Omental fat pad (tissue), 4 donors: ENCODE measurements at places on chromosomes 7 and 10. TPM values are rescaled to one million over a fixed set of nuclear protein-coding genes. Genes with fewer than 3 reads are reported as not detected.

GRCh38 chr7:149071182-149071635 lies 19.3 kb downstream of the ZNF786 start:
- DNase-seq = no peak

DNA sequence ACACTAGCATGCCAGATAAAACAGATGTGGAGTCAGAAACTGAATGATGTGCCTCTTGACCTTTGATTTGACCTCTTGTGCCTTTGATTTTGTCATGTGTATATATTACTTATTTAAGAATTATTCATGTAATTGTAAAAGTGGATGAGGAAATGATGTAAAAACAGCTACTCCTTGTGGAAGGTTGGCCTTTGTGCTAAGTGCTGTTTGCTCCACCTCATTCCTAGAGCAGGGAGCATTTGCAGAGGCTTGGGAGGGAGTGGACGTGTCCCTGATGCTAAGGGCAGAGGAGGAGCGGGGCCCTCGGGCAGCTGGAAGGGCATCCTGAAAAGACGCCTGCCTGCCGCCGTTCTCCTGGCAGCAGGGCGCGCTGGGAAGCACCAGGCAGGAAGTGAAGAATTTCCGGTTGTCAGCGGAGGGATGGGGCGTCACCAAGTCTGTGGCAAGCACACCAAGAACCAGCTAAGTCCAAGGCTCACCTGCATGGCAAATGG lies 197.6 kb upstream of the ZNF32 start:
- no peak for DNase-seq

GRCh38 chr7:128361411-128362379 lies at the start of gene PRRT4:
Gene PRRT4, minus strand, starts transcription at chr7:128361690.
- DNase-seq = no peak

DNA sequence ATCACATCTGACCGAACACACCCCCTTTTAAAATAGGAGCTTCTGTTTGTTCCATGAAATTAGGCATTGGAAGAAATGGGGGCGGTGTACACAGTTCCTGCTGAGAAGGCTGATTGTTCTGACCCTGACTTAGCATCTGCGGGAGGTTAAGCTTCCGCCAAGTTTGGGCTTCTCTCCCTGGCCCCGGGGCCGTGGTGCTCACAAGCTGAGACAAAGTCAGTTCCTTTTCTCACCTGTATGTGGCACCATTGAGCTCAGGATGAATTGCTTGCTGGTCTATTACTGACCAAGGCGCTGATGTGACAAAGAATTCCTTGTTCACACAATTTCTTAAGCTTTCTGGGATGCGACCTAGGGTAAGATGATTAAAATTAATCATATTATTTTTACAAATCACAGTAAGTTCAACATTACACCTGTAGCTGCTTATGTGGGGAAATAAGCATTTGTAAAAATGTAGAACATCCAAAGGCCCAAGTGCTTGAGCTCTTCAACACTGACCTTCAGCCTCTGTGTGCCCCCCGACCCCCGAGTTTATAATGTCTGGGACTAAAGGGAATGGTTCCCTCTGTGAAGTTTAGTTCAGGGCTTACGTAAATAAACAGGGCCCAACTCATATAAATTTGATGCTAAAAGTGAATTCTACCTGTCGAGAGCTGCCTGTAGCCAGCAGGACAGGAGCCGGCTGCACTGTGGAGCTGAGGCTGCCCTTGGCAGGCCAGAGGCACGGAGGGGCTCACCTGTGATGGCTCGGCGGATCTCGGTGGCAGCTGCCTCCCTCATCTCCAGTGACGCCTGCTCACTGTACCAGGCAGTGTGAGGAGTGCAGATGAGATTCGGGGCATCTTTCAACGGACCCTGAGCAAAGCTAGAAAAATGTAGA lies 50.8 kb downstream of the ZRANB1 start:
- no peak for DNase-seq

GRCh38 chr7:80916770-80917741 lies 1.8 kb downstream of the SEMA3C start:
- no peak for DNase-seq

DNA sequence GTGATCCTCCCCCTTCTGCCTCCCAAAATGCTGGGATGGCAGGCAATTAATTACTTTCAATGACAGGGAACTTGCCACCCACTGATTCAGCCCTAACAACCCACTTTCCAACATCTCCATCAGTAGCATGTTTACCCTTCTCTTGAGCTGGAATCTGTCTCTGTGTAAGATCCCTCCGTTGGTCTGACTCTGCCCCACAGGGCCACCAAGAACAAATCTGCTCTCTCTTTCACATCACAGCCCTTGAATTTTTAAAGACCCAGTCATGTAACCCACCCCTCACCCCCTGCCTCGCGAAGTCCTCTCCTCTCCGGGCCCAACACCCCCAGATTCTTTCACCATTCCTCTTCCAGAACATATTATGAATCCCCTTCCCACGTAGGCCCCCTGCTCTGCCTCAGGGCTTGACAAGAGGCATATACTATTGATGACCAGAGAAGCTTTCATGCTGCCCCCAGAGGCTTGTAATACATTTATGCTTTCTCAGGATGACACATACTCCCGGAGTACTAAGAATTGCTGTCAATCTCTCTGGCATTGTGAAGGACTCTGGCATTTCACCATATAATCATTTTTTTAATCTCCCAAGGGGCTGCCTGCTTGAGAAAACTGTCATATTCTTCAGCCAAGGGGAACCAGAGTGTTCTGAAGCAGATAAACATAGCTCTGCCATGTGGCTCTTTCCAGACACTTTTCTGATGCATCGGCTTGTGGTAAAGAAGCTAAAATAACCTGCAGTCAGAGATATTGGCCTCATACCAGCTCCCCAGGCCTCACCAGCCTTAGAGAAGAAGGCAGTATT lies 179.2 kb upstream of the AUTS2 start:
- DNase-seq = no peak

DNA sequence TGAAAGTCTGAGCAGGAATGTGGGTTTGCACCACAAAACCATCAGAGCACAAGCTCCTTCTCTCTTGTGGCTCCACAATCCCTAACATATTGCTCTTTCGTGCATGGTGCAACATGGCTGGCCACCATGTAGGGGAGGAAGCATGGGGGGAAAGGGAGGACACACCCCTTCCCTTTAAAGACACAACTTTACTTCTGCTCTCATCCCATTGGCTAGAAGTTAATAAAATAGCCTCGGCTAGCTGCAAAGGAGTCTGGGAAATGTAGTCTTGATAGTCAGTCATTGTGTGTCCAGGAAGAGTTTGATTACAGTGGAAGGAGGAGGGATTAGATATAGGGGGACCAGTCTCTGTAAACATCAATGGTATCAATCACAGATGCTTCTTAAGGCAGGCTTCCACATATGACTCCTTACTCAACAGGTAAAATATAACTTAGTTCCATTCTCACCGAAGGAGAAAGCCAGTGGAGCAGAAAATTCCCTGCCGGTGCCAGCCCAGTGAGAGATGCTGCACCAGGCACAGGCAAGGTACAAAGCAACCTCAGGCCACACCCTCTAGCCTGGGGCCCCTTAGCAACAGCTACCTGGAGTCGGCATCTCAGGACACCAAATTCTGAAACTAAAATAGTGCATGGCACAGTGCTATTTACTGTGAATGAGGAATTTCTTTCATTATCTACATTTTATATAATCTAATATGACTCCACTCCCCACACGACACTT lies 124.7 kb upstream of the CTBP2 start:
- no peak for DNase-seq

GRCh38 chr7:42170724-42171123 lies 66.3 kb downstream of the GLI3 start:
- DNase-seq = no peak

GRCh38 chr10:126373147-126373546 lies 15.1 kb downstream of the ADAM12 start:
- no peak for DNase-seq

DNA sequence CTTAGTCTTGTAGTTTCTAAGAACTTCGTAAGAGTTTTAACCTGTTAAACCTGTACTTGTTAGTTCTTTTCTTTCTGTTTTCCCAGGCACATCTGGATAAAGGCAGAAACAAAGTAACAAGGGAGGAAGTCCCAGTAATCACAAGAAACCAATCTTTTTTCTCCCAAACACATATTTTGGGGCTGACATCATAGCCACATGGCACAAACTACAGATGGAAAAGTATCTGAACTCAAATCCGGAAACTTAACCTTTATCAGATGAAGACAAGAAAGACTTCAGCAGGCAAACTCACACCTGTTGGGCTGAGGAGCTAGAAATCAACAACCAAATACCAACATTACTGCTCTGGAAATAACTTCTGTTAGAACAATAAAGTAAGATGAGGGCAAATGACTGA lies 67.1 kb downstream of the CUBN start:
- DNase-seq = no peak

GRCh38 chr7:87552351-87552900 lies 48.3 kb downstream of the ABCB1 start:
- no peak for DNase-seq

- no peak for DNase-seq
Observed at GRCh38 chr10:71221586-71222202, 9.3 kb downstream of the UNC5B start.

- DNase-seq = no peak
Observed at GRCh38 chr10:86744067-86744725, 12.2 kb upstream of the BMPR1A start.

DNA sequence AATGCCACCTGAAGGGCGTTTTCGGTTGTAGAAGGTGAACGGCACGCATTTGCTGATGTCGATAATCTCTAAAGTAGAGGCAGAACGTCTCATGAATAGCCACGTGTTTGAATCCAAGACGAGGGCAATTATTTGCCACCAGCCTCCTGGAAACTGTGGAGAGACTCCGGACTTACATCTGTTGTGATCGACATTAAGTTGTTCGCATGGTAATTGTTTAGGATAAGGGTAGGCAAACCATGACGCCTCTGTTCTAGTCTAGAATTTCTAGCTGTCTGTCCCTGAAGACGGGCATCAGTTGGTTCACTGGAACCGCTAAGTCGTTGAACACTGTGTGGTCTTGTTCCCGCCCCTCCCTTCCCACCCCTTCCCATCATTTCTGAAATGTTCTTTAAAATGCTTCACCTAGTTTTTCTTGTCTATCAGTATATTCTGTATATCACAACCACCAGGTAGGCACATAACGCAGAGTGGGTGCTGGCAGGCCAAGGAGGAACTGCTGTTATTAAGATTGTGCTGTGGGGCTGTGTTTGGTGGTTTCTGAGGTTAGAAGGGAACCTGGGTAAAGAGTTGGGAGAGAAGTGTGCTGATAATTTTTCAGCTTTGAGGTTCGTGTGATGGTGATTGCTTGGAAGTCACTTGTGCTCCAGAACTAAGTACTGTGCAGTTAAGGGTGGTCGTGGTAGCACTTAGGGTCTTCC lies 1.2 kb downstream of the UBE3C start:
- no peak for DNase-seq

- DNase-seq = no peak
Observed at GRCh38 chr7:28470344-28470743, 58.0 kb downstream of the CREB5 start.

- DNase-seq = no peak
Observed at GRCh38 chr10:19654576-19654975, 161.7 kb upstream of the PLXDC2 start.

DNA sequence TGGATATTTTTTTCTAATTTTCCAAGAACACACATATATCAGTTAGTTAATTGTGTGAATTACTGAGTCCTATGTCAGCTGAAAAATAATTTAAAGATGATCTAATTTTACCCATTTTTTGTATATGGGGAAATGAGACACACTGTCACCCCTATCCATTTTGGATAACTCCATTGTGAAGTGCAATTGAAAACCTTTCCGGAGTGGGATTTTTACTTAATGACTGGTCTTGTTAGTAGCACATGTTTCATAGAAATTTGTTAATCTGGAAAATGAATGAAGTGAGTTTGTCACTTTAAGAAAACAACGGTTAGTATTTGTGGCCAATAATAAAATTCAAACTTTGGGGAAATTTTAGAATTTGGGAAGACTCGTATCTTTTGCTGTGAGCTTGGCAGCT lies 2.0 kb downstream of the GARS1 start:
- no peak for DNase-seq

GRCh38 chr7:44853391-44853790 lies 5.5 kb upstream of the H2AZ2 start:
- no peak for DNase-seq

- no peak for DNase-seq
Observed at GRCh38 chr7:42392826-42393225, 155.8 kb upstream of the GLI3 start.

GRCh38 chr10:46253076-46254006 lies 33.5 kb upstream of the ANTXRL start:
- no peak for DNase-seq

DNA sequence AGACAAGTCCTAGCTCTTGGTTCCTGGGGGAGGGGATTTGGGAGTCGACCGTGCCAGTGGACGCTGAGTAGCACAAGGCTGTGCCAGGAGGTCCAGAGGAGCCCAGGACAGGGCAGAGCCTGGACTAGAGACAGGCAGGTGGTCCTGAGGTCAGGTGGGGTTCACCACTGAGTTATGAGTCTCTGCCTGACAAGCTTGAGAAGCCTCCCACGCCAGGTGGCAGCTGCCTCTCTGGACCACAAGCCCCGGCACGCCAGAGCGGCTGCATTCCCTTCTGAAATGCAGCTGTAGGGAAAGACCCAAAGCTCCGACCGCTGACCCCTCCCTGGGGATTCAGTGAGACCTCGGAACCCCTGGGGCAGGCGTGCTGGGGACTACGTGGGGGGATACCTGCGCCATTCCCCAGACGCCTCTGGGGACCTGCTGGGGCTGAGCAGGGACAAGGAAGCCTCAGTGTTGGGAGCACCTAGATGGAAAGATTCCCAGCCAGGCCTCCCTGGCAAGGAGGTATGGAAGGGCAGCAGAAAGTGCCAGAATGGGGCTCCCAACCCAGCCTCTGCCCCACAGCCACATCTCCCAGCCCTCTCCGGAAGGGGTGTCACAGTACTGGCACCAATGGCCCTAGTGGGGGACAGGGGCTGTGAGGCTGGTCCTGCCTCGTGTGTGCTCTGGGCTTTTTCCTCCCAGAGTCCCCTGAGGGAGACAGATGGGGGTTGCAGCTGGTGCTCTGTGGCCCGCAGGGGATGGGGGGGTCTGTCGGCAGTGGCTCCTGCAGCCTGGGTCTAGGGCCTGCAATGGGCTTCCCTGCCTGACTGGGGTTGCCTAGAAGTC lies 29.0 kb downstream of the PDGFA start:
- DNase-seq = no peak

- no peak for DNase-seq
Observed at GRCh38 chr7:5578495-5578894, 154.9 kb upstream of the TNRC18 start.

The CALHM1 gene
- total RNA-seq = not detected

The LRRC61 gene
- total RNA-seq = 3.2 TPM

The PILRA gene
- total RNA-seq = 17.2 TPM

The SPDYE5 gene
- not detected for total RNA-seq

The JCAD gene
- total RNA-seq = 23.5 TPM

The GIMAP1 gene
- 2.1 TPM for total RNA-seq

The NANOS1 gene
- total RNA-seq = 18.5 TPM

The CH25H gene
- 8.4 TPM for total RNA-seq

The CDK14 gene
- total RNA-seq = 25.2 TPM

The ABCC2 gene
- 9.1 TPM for total RNA-seq

The HSPA14 gene
- total RNA-seq = 12.0 TPM

The CRYGN gene
- 1.0 TPM for total RNA-seq

The NPFFR1 gene
- total RNA-seq = not detected

The PPP1R9A gene
- total RNA-seq = 6.3 TPM

The FLNC gene
- total RNA-seq = 140 TPM
